Esophagus muscularis mucosa (tissue), 4 donors: ENCODE measurements at places on chromosomes 5 and 9. TPM values are rescaled to one million over a fixed set of nuclear protein-coding genes. Genes with fewer than 3 reads are reported as not detected.

Gene LHX2
- total RNA-seq, result not detected

Gene ERGIC1
- 131 TPM for total RNA-seq

Gene FSTL4
- not detected for total RNA-seq

Gene PCDHGA5
- 5.4 TPM for total RNA-seq

Gene PCDHB10
- total RNA-seq, result 7.9 TPM

Gene IFT74
- total RNA-seq, result 15.3 TPM

Gene MCCC2
- total RNA-seq, result 24.1 TPM

Gene KCTD16
- total RNA-seq, result under 0.01 TPM

Gene PRUNE2
- total RNA-seq, result 709 TPM

Gene GABRA6
- not detected for total RNA-seq

Gene MEIKIN
- not detected for total RNA-seq

DNA sequence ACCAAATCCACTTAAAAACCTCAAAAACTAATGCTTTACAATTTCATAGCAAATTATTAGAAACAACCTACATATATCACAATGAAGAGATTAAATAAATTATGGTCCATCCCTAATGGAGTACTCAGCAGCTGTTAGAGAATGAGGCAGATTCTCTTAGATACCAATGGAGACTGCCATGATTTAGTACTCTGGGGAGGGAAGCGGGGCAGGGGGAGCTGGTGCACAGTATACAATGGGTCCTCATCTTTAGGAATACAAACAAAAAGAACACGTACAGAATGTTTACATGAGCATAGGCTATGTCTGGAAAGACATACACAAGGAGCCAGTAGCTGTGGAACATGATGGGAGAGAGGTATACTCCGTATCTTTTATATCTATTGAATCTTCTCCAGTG, 2.0 kb downstream of the LIFR start:
- DNase-seq, result no peak
- peaks cover 38% of the 10 kb centered on the region for H3K4me1 ChIP-seq
- H3K36me3 ChIP-seq, result no peaks in the 10 kb centered on the region
- peak overlapping the region; percentile 81 for H3K4me3 ChIP-seq
- H3K27me3 ChIP-seq, result no peaks in the 10 kb centered on the region
- no peak overlapping the region for H3K27ac ChIP-seq

- no peaks in the 10 kb centered on the region for H3K36me3 ChIP-seq
- H3K27ac ChIP-seq, result no peak overlapping the region
- H3K4me1 ChIP-seq, result no peaks in the 10 kb centered on the region
- no peak for DNase-seq
Observed at GRCh38 chr5:107324809-107325208, 345.9 kb downstream of the EFNA5 start.

DNA sequence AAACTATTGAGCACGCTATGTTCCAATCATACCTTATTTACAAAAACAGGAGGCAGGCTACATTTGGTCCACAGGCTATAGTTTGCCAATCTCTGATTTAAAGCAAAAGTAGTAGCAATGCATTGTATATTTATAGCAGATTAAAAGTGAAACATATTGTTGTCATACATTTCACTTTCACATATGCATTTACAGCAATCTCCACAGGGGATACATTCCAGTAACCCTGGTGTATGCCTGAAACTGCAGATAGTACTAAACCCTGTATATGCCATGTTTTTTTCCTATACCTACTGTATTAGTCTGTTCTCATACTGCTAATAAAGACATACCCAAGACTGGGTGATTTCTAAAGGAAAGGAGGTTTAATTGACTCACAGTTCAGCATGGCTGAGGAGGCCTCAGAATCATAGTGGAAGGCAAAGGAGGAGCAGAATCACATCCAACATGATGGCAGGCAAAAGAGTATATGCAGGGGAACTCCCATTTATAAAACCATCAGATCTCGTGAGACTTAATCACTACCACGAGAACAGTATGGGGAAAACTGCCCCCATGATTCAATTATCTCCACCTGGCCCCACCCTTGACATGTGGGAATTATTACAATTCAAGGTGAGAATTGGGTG, 5.9 kb upstream of the CSF1R start:
- no peaks in the 10 kb centered on the region for H3K36me3 ChIP-seq
- no peaks in the 10 kb centered on the region for H3K4me1 ChIP-seq
- H3K27ac ChIP-seq, result no peak overlapping the region
- DNase-seq, result no peak

DNA sequence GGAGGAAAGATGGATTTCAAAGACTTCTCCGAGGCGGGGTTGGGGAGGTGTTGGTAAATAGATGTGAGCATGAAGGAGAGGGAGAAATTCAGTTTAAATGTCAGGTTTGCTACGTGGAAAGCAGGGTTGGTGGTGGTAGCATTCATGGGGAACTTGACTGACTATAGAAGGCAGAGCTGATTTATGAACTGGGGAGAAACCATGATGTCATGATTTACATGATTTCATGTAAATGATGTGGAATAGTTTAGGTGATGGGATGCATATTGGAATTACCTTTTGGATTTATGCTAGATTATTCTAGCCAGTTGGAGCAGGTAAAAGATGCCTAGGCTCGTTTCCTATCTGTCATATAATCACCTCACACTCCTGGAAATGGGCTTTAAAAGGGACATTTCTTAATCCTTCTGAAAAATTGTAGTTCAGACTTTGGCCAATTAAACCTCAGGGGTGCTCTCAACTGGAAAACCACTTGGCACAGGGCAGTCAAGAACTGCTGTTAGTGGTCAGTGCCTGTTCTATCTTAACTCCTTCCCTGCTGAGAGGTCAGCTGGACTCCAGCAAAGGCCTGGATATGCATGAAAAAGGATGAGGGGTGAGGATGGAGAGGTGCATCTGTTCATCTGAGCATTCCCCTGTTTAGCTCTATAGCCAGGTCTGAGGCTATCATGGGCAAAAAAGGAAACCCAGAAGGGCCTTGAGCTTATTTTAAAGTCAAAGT, 50.1 kb upstream of the BASP1 start:
- no peak for DNase-seq
- H3K36me3 ChIP-seq, result no peaks in the 10 kb centered on the region
- H3K27me3 ChIP-seq, result no peaks in the 10 kb centered on the region
- no peak overlapping the region for H3K4me3 ChIP-seq

- H3K27ac ChIP-seq, result no peak overlapping the region
- H3K4me3 ChIP-seq, result no peak overlapping the region
- peak; percentile 24 for DNase-seq
- H3K4me1 ChIP-seq, result no peaks in the 10 kb centered on the region
- no peaks in the 10 kb centered on the region for H3K27me3 ChIP-seq
Observed at GRCh38 chr9:91148306-91148705, 213.4 kb downstream of the AUH start.

- H3K4me1 ChIP-seq, result no peaks in the 10 kb centered on the region
- DNase-seq, result no peak
- H3K4me3 ChIP-seq, result no peak overlapping the region
- H3K27me3 ChIP-seq, result no peaks in the 10 kb centered on the region
- H3K36me3 ChIP-seq, result no peaks in the 10 kb centered on the region
- no peak overlapping the region for H3K27ac ChIP-seq
Observed at GRCh38 chr5:62043289-62044280, 262.4 kb upstream of the KIF2A start.

GRCh38 chr5:74028406-74028805, 402.4 kb downstream of the ARHGEF28 start:
- no peak overlapping the region for H3K4me3 ChIP-seq
- H3K4me1 ChIP-seq, result no peaks in the 10 kb centered on the region
- no peaks in the 10 kb centered on the region for H3K27me3 ChIP-seq
- DNase-seq, result no peak
- H3K27ac ChIP-seq, result no peak overlapping the region

DNA sequence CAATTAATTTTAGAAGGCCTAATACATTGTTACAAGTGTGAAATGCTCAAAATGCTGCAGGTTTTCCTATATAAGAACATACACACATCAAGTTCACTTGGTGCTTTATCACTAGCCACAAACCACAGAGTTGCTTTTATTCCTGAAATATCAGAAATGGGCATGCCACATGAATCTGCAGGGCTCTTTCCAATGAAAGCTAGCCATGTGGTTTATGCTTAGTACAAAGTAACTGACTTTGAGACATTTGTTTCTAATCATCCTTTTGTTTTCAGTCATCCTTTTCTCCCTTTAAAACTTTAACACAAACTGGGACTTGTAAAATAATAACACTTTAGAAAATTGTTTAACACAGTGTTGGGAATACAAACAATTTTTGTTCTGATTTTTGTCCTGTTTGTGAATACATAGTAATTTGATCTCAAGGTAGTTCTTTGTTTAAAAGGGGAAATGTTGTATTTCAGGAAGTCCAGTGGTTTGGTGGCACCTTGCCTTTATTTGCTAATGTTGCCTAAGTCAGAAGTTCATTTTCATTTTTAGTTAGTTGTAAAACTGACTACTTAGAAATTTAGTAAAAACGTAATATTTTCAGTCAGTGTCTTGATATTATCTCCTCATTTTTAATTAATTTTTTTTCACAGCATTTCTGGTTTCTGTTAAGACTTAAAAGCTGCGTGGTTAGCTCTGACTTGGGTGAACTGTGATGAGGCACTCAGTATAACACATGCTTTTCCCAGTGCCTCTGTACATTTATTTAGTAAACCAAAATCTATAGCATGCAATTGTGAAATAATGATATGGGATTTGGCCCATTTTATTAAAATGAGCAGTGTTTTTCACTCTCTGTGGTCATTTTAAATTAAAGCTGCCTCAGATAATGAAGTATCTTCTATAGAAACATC, 18.6 kb downstream of the PRDM6 start:
- H3K36me3 ChIP-seq, result no peaks in the 10 kb centered on the region
- H3K4me3 ChIP-seq, result no peak overlapping the region
- no peak for DNase-seq
- H3K27me3 ChIP-seq, result no peaks in the 10 kb centered on the region

GRCh38 chr5:143133721-143134120, 269.8 kb downstream of the NR3C1 start:
- DNase-seq, result no peak
- H3K4me3 ChIP-seq, result no peak overlapping the region
- H3K27ac ChIP-seq, result no peak overlapping the region
- H3K4me1 ChIP-seq, result peaks cover 28% of the 10 kb centered on the region

DNA sequence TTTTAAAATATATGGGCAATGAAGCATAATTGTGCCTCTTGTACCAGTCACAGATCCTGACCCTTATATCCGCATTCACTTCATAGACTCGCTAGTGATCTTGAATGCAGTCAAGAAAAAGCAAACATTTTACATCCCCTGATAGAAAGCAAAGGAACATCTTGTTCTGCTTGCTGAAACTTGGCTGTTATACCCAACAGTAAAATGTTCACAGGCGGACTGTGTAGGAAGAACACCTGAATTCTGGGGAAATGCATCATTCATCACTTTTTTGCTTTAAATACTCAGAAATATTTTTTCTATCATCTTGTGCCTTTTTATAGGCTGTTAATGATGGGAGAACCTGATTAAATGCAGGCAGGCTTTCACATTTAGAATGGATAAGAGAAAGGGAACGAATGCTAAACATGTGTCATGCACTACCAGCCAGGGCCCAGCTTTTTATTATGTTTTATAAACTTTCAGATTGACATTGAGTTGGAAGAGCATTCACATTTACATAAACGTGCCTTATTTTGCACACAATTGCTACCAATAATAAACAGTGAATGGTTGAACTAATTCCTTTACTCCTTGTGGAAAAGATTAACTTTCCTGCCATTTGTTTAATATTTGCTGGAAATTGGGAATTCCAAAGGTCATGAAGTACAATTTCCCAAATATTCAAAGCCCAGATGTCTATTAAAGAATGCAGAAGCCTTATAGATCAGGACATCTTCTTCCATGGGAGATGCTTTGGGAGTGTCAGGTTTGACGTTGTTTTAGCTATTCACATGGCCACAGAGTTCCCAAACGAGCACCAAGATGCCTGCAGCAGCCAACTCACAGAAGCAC, 756.2 kb downstream of the TLE1 start:
- no peak overlapping the region for H3K27ac ChIP-seq
- no peaks in the 10 kb centered on the region for H3K27me3 ChIP-seq
- DNase-seq, result no peak
- no peaks in the 10 kb centered on the region for H3K36me3 ChIP-seq
- peaks cover 19% of the 10 kb centered on the region for H3K4me1 ChIP-seq

DNA sequence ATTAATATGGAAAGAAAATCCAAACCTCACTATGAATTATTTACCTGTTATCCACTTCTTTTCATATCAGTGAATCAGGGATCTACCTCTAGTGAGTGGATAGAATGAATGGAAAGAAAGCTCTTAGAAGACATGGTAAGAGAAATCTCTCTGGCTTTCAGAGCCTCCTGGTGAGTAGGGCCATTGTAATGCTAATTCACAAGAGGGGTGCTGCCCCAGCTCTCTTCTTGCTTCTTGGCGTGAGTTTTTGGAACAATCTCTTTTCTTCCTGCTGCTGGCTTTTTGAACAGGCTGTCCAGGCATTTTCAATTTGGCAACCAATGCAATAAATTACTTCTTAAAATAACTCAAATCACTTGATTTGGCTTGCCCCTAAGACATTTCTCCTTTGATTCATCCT, 49.9 kb upstream of the KCNN2 start:
- H3K36me3 ChIP-seq, result no peaks in the 10 kb centered on the region
- DNase-seq, result no peak
- H3K27me3 ChIP-seq, result no peaks in the 10 kb centered on the region
- H3K4me1 ChIP-seq, result peaks cover 18% of the 10 kb centered on the region

GRCh38 chr5:140358738-140359310, 1.2 kb upstream of the SLC4A9 start:
- no peak overlapping the region for H3K4me3 ChIP-seq
- no peaks in the 10 kb centered on the region for H3K36me3 ChIP-seq
- no peak for DNase-seq
- H3K4me1 ChIP-seq, result peaks cover 16% of the 10 kb centered on the region
- H3K27me3 ChIP-seq, result no peaks in the 10 kb centered on the region
- H3K27ac ChIP-seq, result no peak overlapping the region

GRCh38 chr5:113513384-113514288, at the start of gene YTHDC2:
Gene YTHDC2, plus strand, starts transcription at chr5:113513694. Its CDS starts 202 bp downstream, at chr5:113513896.
- peak within 1 kb of the TSS; percentile 93 for H3K27ac ChIP-seq
- H3K27me3 ChIP-seq, result no peaks in the 10 kb centered on the region
- peak; percentile 96 for DNase-seq
- H3K4me1 ChIP-seq, result peaks cover 31% of the 10 kb centered on the region
- H3K4me3 ChIP-seq, result peak within 1 kb of the TSS; percentile 88

- no peak overlapping the region for H3K27ac ChIP-seq
- H3K36me3 ChIP-seq, result no peaks in the 10 kb centered on the region
- no peak for DNase-seq
- H3K4me3 ChIP-seq, result no peak overlapping the region
Observed at GRCh38 chr5:107478068-107478641, 192.6 kb downstream of the EFNA5 start.

DNA sequence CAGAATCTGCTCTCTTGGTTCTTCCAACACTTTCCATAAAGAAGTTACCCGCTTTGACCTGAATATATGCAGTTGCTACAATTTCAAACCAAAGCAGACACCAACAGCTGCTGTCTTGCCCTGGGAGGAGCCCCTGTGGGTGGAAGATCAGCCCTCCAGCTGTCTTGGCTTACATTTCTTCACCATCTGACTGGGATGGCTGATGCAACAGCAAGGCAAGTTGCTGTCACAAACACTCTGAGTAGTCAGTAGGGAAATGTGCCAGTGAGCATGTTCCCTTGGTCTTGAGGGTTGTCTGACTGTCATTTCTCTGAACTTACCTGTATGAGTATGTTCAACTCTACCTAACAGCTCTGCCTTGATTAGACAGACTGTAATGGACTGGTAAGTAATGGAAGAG, 152.9 kb downstream of the SGCD start:
- H3K27me3 ChIP-seq, result no peaks in the 10 kb centered on the region
- DNase-seq, result no peak
- no peak overlapping the region for H3K4me3 ChIP-seq
- H3K36me3 ChIP-seq, result no peaks in the 10 kb centered on the region
- no peak overlapping the region for H3K27ac ChIP-seq
- peaks cover 18% of the 10 kb centered on the region for H3K4me1 ChIP-seq

GRCh38 chr9:127336086-127336485, 60.9 kb upstream of the SLC2A8 start:
- H3K27me3 ChIP-seq, result no peaks in the 10 kb centered on the region
- no peaks in the 10 kb centered on the region for H3K36me3 ChIP-seq
- no peak for DNase-seq
- peak overlapping the region; percentile 73 for H3K27ac ChIP-seq
- no peak overlapping the region for H3K4me3 ChIP-seq
